Fibroblast of lung (primary cell): ENCODE measurements at places on chromosomes 6 and 20.

GRCh38 chr20:63900413-63900812 lies 5.5 kb downstream of the DNAJC5 start:
- peaks cover 4% of the 10 kb centered on the region for H3K4me1 ChIP-seq
- no peak overlapping the region for H3K27ac ChIP-seq
- H3K27me3 ChIP-seq, result no peaks in the 10 kb centered on the region
- H3K4me3 ChIP-seq, result no peak overlapping the region
- peaks cover 6% of the 10 kb centered on the region for H3K36me3 ChIP-seq
- no peak for DNase-seq

GRCh38 chr6:55153284-55153683 lies 21.0 kb upstream of the HCRTR2 start:
- no peaks in the 10 kb centered on the region for H3K4me1 ChIP-seq
- no peaks in the 10 kb centered on the region for H3K27me3 ChIP-seq
- no peak overlapping the region for H3K27ac ChIP-seq
- H3K4me3 ChIP-seq, result no peak overlapping the region
- H3K36me3 ChIP-seq, result no peaks in the 10 kb centered on the region
- no peak for DNase-seq

GRCh38 chr6:1995636-1996035 lies 249.8 kb downstream of the GMDS start:
- no peaks in the 10 kb centered on the region for H3K36me3 ChIP-seq
- no peak overlapping the region for H3K4me3 ChIP-seq
- no peak for DNase-seq
- no peak overlapping the region for H3K27ac ChIP-seq
- H3K27me3 ChIP-seq, result no peaks in the 10 kb centered on the region

DNA sequence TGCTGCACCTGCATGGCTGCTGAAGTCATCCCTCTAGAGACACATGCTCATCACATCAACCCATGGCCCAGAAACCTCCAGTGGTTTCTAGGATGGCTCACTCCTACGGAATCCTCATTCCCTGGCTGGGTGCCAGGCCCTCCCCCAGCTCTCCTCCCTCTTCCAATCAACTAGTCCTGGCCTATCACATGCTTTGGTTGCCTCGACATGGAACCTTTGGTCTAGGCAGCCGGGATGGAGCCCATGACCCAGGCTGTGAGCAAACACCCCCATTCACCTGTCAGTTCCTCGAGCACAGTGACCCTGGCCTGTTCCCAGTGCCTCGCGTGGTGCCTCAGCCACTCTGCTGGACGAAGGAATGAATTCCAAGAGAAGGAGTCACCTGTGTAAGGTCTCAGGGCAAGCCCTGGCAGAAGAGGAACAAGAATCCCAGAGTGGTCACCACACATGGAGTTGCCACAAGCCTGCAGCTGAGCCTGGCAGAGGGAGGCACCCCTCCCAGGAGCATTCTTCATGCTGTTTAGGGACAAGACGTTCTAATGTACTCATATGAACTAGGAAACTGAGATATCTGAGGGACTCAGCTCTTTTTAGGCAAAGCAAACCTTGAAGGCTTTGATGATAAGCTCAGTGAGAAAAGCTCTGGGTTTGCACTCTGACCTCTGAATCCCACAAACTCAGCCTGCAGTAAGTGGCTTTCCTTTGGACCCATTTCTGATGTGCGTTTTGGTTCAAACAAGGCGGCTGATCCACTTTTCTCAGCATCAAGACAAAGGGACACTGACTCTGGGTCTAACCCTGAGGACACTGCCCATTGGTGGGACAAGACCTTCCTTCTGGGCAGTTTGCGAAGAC lies 40.2 kb downstream of the PPP1R3G start:
- peaks cover 6% of the 10 kb centered on the region for H3K4me1 ChIP-seq
- H3K4me3 ChIP-seq, result no peak overlapping the region
- no peaks in the 10 kb centered on the region for H3K36me3 ChIP-seq
- no peak overlapping the region for H3K27ac ChIP-seq

DNA sequence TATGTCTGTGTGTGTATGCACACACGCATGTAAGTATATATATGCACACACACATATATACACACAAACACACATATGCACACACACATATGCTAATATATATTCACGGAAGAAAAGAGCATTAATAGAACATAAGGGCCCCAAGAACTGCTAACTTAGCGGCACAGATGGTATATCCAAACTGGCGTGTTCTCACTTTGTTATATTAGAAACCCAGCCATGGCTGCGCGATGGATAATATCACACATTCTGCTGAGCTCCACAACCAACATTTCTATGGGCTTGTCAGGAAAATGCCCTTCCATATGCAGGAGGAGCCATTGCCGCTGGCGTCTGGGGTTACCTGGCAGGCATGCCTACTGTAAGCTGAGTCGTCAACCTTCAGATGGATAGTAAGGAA lies 122.1 kb downstream of the TTLL2 start:
- no peaks in the 10 kb centered on the region for H3K27me3 ChIP-seq
- no peaks in the 10 kb centered on the region for H3K4me1 ChIP-seq
- H3K4me3 ChIP-seq, result no peak overlapping the region
- H3K27ac ChIP-seq, result no peak overlapping the region

DNA sequence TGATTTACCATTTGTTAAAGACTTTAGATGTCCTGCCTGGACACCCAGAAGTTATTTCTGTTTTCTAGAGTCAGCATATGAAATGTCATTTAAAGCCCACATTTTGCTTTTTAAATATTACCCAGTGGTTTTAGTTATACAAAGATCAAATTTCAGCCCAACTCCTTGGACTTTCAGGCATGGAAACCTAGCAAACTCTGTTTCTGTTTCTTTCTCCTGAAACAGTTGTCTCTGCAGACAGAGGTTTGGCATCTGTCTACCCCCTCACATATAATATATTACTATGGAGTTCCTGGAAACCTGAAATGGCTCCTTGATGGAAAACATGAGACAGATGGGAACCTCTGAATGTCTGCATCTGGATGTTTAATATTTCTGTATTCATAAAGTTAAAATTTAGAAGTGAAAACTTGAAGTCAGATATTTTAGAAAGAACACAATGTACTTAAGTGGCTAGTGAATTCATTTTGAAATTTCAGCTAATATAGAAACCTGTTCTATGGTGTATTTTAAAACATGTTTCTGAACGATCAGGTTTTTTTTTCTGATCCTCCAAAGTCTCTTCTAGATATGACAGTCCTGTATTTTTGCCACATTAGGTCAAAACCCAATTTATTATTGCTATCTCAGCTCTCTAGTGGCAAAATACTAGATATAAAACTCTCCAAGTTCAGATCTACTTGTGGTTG lies 743.3 kb downstream of the CD109 start:
- no peak for DNase-seq
- no peak overlapping the region for H3K27ac ChIP-seq
- H3K4me1 ChIP-seq, result no peaks in the 10 kb centered on the region
- no peaks in the 10 kb centered on the region for H3K27me3 ChIP-seq
- no peak overlapping the region for H3K4me3 ChIP-seq

GRCh38 chr20:43667341-43668132 lies 623 bp downstream of the MYBL2 start:
- no peak for DNase-seq
- H3K27ac ChIP-seq, result no peak overlapping the region
- H3K4me1 ChIP-seq, result no peaks in the 10 kb centered on the region
- H3K36me3 ChIP-seq, result no peaks in the 10 kb centered on the region
- no peaks in the 10 kb centered on the region for H3K27me3 ChIP-seq

- H3K27me3 ChIP-seq, result no peaks in the 10 kb centered on the region
- no peak for DNase-seq
- H3K27ac ChIP-seq, result no peak overlapping the region
- H3K4me3 ChIP-seq, result no peak overlapping the region
- H3K36me3 ChIP-seq, result no peaks in the 10 kb centered on the region
Observed at GRCh38 chr6:111765763-111766162, 107.5 kb downstream of the FYN start.

DNA sequence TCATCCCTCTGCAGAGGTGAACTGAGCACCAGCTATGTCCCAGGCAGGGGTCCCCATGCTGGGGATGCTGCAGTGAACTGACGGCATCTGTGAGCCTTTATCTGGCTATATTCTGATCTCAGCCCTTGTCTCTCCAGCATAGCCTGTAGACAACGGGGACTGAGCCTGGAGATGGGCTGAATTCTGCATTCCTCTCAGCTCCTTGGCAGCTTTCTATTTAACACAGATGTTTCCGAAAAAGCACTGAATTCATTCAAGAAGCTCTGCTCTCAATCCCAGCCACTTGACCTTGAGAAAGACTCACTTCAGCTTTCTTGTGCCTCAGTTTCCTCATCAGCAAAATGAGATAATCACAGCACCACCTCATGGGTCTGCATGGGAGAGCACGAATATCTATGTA lies 204.4 kb upstream of the PMEPA1 start:
- H3K4me1 ChIP-seq, result no peaks in the 10 kb centered on the region
- H3K27me3 ChIP-seq, result no peaks in the 10 kb centered on the region
- no peak overlapping the region for H3K27ac ChIP-seq
- no peak for DNase-seq
- no peaks in the 10 kb centered on the region for H3K36me3 ChIP-seq
